Activated T-cell treated with anti-CD3 and anti-CD28 coated beads for 48 hours (primary cell): ENCODE measurements at places on chromosomes 5 and 9.

GRCh38 chr5:14143841-14144585 is 871 bp downstream of the TRIO start:
- peak; percentile 16 for DNase-seq

DNA sequence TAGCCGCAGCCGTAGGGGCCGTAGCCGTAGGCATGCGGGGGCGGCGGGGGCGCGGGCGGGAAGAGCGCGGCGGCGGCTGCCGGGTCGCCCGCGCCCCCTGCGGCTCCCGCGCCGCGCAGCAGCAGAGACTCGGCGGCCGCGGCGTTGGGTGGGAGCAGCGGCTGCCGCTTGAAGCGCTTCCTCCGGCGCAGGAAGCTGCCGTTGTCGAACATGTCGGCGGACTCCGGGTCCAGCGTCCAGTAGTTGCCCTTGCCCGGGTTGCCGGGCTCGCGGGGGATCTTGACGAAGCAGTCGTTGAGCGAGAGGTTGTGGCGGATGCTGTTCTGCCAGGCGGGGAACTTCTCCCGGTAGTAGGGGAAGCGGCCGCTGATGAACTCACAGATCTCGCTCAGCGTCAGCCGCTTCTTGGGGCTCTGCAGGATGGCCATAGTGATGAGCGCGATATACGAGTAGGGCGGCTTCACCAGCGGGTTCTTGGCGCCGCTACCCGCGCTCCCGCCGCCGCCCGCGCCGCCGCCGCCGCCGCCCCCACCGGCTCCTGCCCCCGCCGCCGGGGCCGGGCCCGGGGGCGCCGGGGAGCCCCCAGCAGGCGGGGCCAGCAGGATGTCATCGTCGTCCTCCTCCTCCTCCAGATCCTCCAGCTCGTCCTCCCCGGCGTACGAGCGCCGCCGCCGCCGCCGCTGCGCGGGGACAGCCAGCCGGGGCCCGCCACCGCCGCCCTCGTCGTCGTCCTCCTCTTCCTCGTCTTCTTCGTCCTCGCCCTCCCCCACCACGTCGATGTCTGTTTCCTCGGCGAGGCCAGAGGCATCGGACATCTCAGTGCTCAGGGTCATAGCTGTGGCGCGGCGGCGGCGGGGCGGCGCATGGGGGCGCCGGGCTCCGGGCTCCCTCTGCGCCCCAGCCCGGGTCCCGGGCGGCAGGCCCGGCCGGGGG is 781 bp downstream of the FOXD1 start:
- DNase-seq, result no peak

DNA sequence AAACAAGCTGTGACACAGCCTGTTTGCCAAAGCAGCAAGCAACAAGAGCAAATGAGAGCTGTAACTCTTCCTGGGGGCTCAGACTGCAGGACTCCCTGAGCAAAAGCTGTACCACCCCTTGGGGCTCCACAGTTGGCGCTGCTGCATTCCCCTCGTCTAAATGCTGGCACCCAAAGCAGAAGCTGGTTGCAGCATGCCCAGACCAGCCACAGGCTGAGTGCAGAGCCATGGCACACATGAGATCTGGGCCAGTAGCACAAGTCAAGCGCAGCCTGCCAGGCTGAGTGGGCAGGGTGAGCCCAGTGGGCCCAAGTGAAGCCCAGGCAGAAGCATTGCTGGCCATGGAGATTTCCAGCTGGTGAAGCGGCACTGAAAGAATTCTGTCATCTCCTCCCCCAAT is 157.3 kb upstream of the GRAMD2B start:
- no peak for DNase-seq

DNA sequence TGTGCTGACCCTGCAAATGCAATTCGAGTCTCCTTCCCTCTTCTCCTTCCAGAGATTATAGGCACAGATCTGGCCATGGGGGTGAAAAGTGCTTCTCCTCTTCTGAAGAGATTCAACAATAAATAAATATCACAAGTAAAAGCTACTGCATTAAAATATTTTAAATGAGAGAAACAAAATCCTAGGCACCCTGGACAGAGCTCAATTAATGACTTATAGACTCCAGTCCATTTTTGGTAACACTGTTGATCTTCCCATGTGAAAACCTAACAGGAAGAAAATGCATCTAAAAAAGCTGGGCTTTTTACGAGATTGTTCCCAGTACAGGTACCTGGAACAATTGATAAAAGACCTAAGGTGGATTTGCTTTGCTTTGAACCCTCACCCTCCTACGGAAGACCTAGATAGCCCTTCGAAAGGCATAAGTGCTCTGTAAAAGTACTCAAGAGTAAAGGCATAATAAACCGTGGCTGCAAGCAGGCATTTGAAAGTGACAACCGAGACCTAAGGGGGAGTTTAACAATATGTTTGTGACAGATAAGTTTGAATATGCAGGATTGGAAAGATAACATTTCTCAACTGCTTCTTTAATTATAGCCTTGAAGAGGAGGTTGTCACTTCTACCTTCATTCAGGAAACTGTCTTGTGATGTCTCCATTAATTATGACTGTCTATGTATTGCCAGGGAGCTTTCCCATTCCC is 29.4 kb upstream of the MED10 start:
- no peak for DNase-seq

GRCh38 chr5:169106911-169107706 is 193.8 kb downstream of the SLIT3 start:
- DNase-seq, result no peak

- no peak for DNase-seq
Observed at GRCh38 chr9:105342147-105342505, 97.7 kb downstream of the SLC44A1 start.

- no peak for DNase-seq
Observed at GRCh38 chr9:25255216-25255615, 423.0 kb downstream of the TUSC1 start.

DNA sequence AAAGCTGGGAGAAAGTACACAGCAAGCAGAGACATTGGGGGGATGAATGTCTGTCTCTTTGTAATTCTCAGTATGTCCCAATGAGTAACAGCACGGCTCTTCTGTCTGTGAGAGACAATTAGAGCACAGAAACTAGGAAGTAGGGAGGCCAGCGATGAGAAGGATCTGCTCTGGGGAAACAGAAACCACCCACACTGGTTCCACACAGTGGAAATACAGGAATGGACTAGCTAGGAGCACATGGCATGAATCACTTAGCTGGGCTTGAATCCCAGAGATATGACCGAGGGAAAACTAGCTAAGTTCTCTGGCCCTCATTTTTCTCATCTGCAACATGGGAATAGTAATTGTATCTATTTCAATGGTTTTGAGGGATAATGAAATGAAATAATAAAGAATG is 895.9 kb downstream of the TLE4 start:
- no peak for DNase-seq

DNA sequence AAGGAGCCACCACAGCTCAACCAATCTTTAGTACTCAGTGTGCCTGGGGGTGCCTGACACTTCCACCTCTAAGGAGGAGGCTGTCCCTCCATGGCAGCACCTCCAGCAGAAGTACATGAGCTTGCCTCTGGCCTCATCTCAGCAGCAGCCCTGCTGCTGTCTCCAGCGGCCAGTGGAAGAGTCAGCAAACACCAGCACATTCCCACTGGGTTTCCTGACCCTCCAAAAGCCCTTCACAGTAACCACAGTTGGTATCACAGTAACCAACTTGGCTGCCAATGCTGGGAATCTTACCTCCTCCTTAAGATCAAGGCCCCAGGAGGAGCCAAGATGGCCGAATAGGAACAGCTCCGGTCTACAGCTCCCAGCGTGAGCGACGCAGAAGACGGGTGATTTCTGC is 29.4 kb downstream of the FSTL4 start:
- DNase-seq, result no peak

GRCh38 chr5:178839319-178839704 is 20.4 kb upstream of the ZNF354B start:
- DNase-seq, result peak; percentile 23

- no peak for DNase-seq
Observed at GRCh38 chr9:136140966-136141365, 22.3 kb upstream of the TMEM250 start.

GRCh38 chr9:13387734-13388067 is 108.2 kb upstream of the MPDZ start:
- DNase-seq, result no peak

- no peak for DNase-seq
Observed at GRCh38 chr9:109258481-109259302, 62.2 kb downstream of the EPB41L4B start.

GRCh38 chr9:18849270-18849669 is 183.7 kb downstream of the SAXO1 start:
- no peak for DNase-seq

DNA sequence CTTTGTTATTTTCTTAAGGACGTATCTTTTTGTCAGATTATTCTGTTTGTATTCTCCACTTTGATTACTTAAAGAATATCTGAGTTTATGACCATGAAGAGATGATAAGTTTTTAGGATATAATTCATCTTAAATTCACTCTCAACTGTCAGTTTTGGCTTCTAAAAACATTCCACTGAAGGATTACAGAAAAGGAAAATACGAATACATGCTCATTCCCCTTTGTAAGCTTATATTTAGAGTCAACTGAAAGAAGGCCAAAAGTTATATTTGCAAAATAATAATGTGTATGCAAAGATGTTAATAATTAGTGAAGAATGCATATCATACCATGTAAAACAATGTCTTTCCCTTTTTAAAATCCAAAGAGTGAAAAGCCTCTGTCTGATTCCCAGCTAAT is 52.5 kb downstream of the ZNF474 start:
- no peak for DNase-seq
